ENCODE measurements at places on chromosomes 11 and 22. TPM values are rescaled to one million over a fixed set of nuclear protein-coding genes. Genes with fewer than 3 reads are reported as not detected.

DNA sequence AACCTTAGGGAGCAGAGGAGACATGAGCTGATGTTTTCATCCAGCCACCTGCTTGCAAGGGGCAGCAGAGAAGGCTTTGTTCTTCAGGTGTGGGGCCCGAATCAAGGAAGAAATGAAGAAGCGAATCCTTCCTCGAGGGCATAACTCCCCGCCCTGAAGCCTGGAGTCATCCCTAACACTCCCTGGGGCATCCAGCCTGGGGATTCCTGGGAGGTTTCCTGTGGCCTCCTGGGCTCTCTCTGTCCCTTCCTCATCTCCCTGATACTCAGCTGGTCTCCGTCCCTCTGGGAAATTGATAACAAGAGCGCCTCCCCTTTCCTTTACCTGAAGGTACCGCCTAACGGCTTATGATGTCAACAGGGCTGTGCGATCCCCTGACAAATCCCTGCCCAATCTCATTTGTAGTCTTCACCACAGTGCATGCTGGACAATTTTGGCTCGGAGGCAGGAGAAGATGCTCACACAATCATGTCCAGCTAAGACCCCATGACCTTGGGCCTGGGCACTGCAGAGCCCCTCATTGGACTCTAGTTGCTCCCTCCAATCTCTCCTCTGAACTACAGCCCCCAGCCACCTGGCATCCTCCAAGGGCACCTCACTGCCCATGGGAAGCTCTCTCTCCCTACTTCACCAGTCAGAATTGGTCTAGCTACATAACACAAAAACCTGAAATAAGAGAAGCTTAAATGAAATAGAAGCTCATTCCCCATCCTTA lies 80.6 kb upstream of the RTL6 start:
- DNase-seq = peak; percentile 1

The OR10D3 gene
- total RNA-seq = not detected

DNA sequence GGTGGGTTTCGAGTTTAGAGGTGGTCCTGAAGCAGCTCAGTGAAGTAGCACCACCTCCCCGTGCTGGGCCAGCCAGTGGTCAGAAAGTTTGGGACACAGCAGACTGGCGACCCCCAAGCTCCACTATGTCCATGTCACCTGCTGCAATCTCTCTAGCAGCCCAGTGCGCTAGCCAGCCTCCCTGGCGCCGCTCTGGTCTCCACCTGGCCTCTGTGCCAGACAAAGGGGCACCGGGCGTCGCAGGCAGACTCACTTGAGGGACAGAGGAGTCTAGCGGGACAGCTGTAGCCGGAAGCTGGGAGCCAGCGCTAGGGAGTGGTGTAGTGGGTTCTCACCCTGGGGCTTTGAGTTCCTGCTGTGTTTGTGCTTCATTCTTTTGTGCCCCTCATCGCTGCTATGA lies 25.5 kb downstream of the MYBPC3 start:
- DNase-seq = no peak

DNA sequence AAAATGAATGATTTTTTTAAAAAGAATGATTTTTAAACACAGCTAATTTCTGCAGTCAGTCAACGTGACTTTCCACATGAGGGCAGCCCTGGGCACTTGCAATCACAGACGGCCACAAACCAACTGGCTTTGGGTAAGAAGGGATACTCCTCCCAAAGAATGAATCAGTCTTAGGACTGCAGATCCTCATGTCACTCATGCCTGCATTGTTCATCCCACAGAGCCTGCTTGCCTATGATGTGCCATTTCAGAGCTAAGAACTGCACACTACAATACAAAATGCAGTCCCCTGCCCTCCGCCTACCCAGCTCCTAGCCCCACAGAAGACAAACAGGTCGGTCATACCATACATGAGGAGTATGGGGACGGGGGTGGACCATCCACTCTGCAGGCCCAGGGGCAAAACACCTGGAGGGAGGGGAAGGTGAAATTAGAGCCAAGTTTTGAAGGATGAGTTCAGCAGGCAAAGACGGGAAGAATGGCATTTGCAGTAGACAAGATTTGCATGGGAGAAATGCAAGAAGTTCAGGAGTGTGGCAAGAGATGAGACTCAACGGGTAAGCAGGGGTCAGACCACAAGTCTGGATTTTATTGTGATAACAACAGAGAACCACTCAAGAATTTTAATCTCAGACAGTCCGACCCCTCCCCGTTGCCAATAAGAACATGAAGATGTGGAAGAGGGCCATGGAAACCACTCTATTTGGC lies 24.7 kb downstream of the PACSIN2 start:
- DNase-seq = no peak

The ACCS gene
- 18.7 TPM for total RNA-seq

The RNF169 gene
- 15.5 TPM for total RNA-seq

The SESN3 gene
- total RNA-seq = 69.1 TPM

The TRIM48 gene
- total RNA-seq = not detected

The OR52E8 gene
- total RNA-seq = not detected

DNA sequence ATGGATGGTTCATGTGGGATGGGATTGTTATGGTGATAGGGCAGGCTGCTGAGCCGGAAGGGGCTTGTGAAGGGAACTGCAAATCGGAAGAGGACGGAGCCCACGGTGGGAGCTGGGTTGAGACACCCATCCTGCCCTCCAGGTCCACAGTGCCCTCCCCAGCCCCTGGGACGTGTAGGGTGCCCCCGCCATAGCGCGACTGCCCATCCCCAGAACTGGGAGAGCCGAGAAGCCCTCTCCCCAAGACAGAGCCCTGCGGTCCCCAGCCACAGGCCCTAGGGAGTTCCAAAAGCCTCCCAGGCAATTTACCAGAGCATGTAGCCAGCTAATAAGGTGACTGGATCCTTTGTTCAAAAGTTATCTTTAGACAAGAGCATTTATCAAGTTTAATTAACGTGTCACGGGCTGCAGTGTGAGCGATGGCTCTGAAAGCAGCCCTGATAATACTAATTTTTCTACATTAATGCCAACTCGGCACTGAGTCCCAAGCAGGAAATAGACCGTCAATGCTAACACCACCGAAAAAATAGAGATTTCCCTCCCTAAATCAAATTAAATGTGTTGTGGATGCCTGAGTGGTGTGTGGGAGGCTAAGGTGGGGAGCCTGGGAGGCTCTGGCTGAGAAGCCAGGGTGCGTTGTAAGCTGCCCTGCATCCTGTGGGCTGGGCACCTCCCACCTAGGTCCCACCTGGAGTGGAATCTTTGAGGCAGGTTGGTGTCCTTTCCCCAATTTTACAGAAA lies 76.8 kb upstream of the RTL6 start:
- DNase-seq = no peak

GRCh38 chr11:123111465-123111864 lies 49.5 kb upstream of the HSPA8 start:
- DNase-seq = no peak

The SAA4 gene
- total RNA-seq = not detected

GRCh38 chr22:36874309-36874696 lies 13.5 kb downstream of the NCF4 start:
- no peak for DNase-seq

GRCh38 chr11:111635706-111636045 lies 33.4 kb downstream of the SIK2 start:
- DNase-seq = no peak

The INCENP gene
- 16.3 TPM for total RNA-seq

DNA sequence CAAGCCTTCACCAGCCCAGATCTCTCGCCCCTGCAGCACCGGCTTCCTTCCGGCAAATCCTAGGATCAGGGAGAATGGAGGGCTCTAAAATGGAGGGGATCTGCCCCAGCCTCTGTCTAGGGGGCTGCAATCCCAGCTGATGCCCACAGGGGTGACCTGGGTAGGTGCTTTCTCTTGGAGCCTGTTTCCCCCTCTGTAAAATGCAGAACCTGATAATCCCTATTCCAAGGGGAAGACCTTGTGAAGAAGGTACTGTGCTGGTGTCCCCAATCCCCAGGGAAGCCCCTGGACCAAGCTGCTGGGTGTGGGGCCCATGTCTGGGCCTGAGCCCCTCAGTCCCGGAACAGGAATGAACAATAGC lies 2.8 kb downstream of the EMID1 start:
- no peak for DNase-seq

GRCh38 chr11:100930185-100930778 lies 199.3 kb downstream of the PGR start:
- no peak for DNase-seq

- DNase-seq = no peak
These were observed 4.4 kb downstream of the MAPK12 start for GRCh38 chr22:50257041-50257440.

The MS4A4E gene
- not detected for total RNA-seq

The DDIAS gene
- 0.85 TPM for total RNA-seq

DNA sequence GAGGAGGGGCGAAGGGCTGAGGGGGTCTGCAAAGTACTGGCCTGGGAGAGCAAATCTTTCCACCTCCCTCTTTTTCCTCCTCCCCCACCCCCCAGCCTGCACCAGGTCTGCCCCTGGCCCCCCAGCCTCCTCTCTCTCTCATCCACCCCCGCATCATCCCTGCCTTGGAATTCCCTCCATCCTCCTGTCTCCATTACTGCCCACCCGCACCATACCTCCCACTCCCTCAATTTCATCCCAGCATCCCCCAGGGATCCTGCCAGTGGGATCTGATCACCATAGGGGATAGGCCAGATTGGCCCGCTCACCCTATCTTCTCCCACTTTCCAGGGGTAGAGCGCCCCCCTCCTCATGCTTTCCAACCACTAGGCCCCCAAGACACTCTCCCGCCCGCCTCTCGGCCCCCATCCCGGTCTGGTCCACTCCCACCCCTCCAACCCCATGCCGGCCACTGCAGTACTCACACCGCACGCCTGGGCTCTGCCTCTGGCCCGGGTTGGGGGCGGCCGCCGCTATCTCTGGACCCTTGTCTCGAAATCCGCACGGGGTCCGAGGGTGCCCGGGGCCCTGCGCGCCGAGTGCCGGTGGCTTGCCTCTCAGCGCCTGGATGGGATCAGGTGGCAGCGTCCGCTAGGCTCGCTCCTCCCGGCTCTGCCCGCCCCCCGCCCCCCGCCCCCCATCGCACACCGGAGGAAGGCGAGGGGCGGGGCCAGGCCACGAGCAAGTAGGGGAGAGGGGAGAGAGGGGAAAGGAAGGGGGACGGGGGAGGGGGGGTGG lies at the start of gene GAL3ST3:
GAL3ST3 (minus strand) TSS at position 615 of the 777 bp plus-strand sequence. CDS start 3,746 bp downstream, outside the sequence.
- no peak for DNase-seq

The KDM4E gene
- total RNA-seq = not detected

The NTM gene
- total RNA-seq = not detected

Data from CD4-positive, alpha-beta T cell (primary cell).